ENCODE measurements at places on chromosomes 5 and 9.

- no peak for DNase-seq
Measured at GRCh38 chr9:1083325-1083913, 33.3 kb downstream of the DMRT2 start.

- DNase-seq, result peak; percentile 49
Measured at GRCh38 chr9:70484232-70485130, 70.0 kb upstream of the KLF9 start.

DNA sequence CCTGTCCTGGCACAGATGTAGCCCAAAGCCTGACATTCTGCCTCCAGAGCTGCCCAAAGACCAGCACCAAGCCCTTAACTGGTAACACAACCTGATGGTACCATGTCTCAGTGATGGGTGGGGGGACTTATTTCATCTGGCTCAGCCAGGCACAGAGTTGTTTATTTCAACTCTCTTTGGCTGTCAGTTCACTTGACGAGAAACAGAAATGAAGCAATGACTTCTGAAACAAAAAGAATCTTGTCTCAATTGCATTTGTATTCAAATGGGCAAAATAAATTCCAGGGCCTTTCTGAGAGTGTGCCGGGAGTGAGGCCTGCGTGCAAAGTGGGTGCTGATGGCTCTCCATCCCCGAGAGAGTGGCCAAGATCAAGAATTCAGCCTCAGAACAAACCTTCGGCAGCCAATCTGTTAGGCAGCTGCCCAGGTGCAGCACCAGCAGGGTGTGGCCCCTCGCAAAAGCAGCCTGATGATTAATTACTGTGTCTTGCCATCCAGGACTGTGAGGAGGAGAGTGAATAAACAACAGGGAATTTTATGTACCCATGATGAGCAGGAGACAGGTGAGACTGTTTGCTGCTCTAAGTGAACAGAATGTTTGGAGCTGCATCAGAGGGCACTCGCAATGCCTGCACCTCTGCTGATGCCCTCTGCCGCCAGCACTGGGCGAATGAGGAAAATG lies 238.0 kb downstream of the HSPA4 start:
- peak; percentile 36 for DNase-seq

GRCh38 chr9:129282272-129282671 lies 104.2 kb upstream of the IER5L start:
- no peak for DNase-seq

DNA sequence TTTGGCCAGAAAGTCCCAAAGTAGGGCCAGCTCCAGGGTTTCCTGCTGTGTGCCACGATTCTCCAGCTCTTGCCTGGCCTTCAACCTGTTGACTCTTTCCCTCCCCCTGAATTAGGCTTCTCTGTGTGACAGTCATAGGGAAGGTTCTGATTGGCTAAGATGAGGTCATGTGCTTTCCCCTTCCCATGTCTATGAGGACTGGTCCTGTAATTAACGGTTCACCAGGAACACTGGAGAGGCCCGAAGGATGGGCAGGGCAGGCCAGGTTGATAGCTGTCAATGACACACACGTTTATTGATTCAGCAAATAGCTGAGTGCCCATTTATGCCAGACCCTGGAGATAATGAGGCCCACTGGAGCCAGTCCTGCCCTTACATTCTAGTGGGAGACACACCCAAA lies 9.0 kb upstream of the PRR7 start:
- peak; percentile 7 for DNase-seq

- DNase-seq, result no peak
Measured at GRCh38 chr5:73902327-73903051, 276.5 kb downstream of the ARHGEF28 start.

GRCh38 chr9:128792134-128792533 lies 5.1 kb downstream of the TBC1D13 start:
- DNase-seq, result no peak

DNA sequence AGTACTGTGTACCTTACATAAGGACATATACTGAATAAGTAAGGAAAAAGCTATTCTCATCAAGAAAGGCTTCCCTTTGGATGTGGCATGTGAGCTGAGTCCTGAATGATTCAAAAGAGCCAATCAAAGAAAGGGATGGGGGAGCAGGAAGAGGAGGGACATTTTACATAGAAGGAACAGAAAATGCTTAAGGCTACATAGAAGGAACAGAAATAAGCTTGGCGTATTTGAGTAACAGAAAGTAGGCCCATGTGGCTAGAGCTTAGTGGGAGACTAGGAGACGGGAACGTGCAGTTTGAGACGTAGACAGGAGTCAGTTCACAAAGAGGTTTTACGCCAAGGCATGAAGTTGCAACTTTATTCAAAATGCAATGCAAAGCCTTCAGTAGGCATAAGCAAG lies 126.3 kb downstream of the CEMIP2 start:
- DNase-seq, result no peak

DNA sequence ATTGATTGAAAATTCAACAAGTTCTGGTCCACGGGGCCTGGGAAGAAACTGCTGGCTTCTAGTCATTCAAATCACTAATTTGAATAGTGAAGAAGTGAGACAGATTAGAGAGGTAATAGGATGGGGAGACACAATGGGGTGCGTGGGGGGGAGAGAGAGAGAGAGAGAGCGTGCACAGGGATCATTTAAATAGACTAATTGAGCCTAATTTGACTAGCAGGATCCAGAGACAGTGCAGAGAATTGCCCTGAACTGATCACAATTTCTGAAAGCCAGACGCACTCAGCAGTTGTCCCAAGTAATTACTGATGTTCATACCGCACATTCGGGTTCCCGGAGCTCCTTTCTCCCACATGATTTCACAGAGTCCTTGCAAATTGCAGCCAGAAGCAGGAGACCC lies 50.3 kb upstream of the C5orf58 start:
- no peak for DNase-seq

- DNase-seq, result no peak
Measured at GRCh38 chr9:3968891-3969290, 331.0 kb downstream of the GLIS3 start.

DNA sequence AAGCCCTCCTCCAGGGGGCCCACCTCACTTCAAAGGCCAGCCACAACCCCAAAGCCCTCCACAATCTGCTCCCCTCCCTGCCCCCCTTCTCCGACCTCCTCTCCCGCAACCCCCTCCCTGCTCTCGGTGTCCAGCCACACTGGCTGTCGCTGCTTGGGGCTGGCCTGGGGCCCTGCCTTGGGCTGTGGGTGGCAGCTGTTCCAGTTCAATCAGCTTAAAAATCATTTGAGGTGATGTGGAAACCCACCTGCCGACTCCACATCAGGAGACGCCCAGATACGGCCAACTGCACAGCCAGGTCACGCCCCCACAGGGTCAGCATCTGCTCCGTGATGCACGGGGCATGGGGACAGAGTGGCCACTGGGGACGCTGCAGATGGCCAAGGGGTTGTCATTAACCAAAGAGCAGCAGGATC lies 107.0 kb upstream of the MVB12B start:
- no peak for DNase-seq

- DNase-seq, result no peak
Measured at GRCh38 chr9:92535940-92536850, at the start of gene ECM2. Gene ECM2 (minus strand): TSS chr9:92535990. CDS start chr9:92522866, 13,124 bp downstream.

DNA sequence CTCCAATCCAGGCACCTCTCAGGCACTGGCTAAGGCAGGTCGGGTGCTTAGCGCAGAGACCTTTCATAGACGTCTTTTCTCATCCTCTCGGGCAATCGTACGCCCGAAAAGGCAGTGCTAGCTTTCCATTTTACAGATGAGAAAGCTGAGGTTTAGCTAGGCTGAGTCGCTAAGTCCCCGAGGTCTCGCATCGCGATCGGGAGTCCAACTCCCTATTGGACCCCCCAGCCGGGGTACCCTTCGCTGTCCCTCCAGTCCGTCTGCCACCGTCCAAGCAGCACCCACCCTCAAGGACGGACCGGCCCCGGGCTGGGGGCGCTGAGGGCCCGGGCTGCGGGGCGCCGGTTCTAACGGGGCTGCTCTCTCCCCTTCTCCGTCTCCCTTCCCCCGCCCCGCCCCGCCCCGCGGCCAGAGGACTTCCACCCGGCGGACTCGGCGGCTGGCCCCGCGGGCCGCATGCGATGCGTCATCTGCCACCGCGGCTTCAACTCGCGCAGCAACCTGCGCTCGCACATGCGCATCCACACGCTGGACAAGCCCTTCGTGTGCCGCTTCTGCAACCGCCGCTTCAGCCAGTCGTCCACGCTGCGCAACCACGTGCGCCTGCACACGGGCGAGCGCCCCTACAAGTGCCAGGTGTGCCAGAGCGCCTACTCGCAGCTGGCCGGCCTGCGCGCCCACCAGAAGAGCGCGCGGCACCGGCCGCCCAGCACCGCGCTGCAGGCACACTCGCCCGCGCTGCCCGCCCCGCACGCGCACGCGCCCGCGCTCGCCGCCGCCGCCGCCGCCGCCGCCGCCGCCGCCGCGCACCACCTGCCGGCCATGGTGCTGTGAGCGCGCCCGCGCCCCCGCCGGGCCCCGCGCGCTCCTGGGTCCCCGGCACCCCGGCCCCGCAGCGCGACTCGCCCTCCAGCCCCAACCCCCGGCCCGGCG lies 12.5 kb upstream of the EXOSC2 start:
- DNase-seq, result peak; percentile 97

- DNase-seq, result no peak
Measured at GRCh38 chr5:158478139-158478538, 619.2 kb upstream of the CLINT1 start.

- no peak for DNase-seq
Measured at GRCh38 chr5:65338606-65339151, 143.0 kb downstream of the ADAMTS6 start.

GRCh38 chr5:144566747-144567420 lies 396.2 kb downstream of the KCTD16 start:
- no peak for DNase-seq

- DNase-seq, result no peak
Measured at GRCh38 chr5:36723912-36724311, 117.5 kb downstream of the SLC1A3 start.

DNA sequence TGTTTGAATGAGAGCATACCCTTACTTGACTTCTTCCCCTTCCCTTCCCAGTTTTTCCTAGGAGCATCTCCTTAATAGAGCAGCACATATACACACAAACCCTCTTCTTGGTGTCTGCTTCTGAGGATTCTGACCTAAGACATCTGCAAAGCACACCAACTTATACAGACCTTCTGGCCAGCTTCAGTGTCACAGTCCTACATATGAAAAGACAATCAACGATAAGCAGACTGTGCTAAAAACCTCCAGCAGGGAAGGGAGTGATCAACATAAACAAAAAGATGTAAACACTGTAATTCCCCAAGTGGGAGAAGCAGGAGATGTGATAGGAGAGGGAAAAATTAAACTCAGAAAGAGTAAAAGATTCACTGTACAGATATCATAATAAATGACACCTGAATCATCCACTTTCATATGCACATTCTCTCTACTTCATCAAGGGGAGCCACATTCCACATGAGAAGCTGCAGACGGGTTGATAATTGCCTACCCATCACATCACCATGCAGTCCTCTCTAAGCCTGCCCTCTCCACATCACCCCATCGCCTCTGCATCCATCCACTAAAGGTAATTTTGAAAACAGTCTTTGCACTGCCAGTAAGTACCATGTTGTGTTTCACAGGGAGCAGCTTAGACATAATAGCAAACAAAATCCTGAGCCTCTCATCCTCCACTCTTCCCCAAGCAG lies 13.0 kb downstream of the APBA1 start:
- DNase-seq, result no peak

GRCh38 chr5:146767534-146767933 lies 111.0 kb downstream of the PPP2R2B start:
- no peak for DNase-seq

DNA sequence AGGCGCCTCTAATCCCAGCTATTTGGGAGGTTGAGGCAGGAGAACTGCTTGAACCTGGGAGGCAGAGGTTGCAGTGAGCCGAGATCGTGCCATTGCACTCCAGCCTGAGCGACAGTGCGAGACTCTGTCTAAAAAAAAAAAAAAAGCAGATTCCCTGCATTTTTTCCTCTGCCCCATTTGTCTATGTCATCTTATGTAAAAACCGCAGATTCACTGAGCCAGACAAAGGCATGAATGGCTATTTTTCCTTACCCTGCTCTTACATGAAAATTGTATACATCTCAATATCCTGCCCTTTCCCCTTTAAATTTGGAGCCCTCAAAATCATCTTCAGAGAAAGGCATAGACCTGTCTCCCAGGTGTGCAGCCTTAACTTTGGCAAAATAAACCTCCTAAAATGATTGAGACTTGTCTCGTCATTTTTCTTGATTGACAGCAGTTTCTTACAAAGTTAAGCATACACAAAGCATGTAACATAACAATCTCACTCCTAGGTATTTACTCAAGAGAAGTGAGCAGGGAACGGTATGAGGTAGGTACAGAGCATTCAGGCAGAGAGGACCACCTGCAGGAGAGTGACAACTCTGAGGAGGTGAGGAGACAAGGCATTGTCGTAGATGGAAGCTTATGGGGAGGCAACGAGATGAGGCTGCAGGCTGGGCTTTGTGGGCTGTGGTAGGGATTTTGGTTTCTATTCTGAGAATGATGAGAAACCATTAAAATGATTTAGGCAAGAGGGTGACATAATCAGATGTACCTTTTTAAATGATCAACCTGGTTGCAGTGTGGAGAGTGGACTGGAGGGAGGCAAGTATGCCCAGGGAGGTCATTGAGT lies 65.7 kb upstream of the IL6ST start:
- DNase-seq, result no peak

DNA sequence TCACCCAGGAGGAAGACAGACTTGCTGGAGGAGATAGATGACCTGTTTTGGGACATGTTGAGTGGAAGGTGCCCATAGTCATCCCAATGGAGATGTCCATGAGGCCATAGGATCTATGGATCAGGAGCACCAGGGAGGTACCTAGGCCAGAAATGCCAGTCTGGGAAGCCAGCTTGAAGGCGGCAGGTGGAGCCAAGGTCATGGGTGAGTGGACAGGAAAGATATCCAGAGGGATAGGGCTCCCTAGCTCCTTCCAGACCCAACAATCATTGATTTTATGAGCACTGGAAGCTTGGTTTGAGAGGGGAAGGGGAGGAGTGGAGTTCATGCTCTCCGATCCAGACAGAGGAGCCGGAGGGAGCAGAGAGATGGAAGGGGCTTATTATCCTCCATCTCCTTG lies 252.6 kb downstream of the CDK5RAP2 start:
- no peak for DNase-seq

- peak; percentile 64 for DNase-seq
Measured at GRCh38 chr5:150637245-150638052, 3.0 kb upstream of the SYNPO start.

- no peak for DNase-seq
Measured at GRCh38 chr5:25707093-25707492, 1062.3 kb upstream of the CDH10 start.

GRCh38 chr9:96391021-96391765 lies 7.7 kb upstream of the SLC35D2 start:
- no peak for DNase-seq

DNA sequence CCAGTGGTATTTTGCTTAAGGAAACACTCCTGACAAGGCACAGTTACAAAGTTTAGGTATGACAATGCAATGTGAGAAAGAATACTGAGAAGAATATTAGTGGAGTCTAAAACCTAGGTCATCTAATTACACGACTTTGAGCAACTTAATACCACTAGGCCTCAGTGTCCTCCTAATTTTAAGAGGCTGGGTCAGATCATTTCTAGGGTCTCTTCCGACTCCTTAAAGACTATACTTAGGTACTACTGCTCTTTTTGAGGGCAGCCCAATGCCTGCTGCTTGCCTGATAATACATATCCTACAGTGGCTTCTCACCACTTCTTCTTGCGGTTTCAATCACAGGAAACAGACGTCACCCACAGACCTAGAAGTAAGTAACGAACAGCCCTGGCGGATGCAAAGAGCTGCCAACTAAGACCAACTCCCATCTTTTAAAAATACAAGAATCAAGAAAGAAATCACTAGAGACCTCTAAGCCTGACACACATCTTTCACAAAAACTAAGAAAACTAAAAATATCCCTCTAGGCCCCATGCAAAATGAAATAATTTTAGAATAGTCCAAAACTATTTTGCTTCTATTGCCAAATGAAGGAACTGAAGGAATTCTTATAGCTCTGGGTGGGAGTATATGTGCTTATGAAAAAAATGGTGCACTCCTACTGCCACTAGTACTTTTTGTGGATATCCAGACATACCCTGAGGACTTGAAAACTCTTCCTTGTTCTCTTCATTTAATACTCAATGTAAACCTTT lies 13.1 kb downstream of the DIAPH1 start:
- DNase-seq, result no peak

Measured in 8988T (cell line).